ENCODE measurements at places on chromosomes 2 and 18. TPM values are rescaled to one million over a fixed set of nuclear protein-coding genes. Genes with fewer than 3 reads are reported as not detected.

- DNase-seq: no peak
Measured at GRCh38 chr18:8602040-8602439, 7.2 kb upstream of the RAB12 start.

GRCh38 chr2:191923652-191923997, 76.7 kb upstream of the CAVIN2 start:
- DNase-seq: peak; percentile 73

DNA sequence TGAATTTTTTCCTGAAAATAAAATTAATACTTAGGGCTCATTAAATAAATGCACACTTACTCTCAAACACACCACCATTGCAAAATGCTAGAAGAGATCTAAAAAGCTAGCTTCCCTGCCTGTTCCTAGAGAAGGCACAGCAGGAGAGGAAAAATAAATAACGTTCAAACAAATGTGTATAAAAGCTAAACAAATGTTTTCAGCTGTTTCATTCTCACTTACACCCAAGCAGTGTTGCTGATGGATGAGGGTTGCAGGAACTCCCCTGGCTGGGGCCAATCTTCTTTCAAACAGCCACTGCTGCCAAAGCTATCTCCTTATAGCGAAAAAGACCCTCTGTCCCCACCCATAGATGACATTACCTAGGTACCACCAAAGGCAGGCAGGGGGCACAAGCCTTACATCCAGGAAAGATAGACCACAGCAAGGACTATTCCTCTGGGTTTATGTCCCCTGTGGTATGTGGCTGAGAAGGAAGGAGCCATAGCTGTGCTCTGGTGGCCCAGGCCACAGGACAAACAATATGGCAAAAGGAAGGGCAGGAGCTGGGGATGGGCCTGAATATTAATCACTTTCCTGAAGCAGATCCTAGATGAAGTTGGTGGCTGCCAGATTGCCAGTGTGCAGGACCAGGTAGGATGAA, 214.6 kb downstream of the TTC32 start:
- no peak for DNase-seq

DNA sequence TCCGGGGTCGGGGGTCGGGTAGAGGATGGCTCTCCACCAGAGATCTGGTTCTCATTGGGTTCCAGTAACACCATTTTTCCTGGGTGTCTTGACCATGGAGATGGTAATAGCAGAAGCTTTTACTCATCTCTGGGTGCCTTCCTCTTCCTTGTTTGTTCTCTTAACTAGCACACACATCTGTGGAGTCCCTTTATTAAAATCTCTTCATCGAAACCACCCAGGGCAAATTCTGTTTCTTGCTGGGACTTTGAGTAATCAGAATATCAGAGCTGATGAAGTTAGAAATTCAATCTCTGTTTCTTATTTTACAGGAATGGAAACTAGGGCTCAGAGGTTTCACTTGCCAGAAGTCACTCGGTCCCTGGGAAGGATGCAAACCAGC, 15.0 kb upstream of the TRIB2 start:
- DNase-seq: no peak

- DNase-seq: peak; percentile 4
Measured at GRCh38 chr2:138829326-138829919, 49.2 kb upstream of the NXPH2 start.

- DNase-seq: no peak
Measured at GRCh38 chr2:23696752-23697045, 230.2 kb downstream of the ATAD2B start.

GRCh38 chr18:78856569-78857313, 122.9 kb upstream of the SALL3 start:
- no peak for DNase-seq

- DNase-seq: no peak
Measured at GRCh38 chr2:72006188-72006736, 141.4 kb downstream of the CYP26B1 start.

GRCh38 chr2:101380376-101380775, 6.9 kb downstream of the CREG2 start:
- no peak for DNase-seq

- DNase-seq: no peak
Measured at GRCh38 chr18:63374540-63374939, 7.5 kb upstream of the KDSR start.

GRCh38 chr2:28592481-28592880, 96.6 kb downstream of the PLB1 start:
- no peak for DNase-seq

GRCh38 chr2:72849138-72849462, 23.3 kb upstream of the EXOC6B start:
- no peak for DNase-seq

DNA sequence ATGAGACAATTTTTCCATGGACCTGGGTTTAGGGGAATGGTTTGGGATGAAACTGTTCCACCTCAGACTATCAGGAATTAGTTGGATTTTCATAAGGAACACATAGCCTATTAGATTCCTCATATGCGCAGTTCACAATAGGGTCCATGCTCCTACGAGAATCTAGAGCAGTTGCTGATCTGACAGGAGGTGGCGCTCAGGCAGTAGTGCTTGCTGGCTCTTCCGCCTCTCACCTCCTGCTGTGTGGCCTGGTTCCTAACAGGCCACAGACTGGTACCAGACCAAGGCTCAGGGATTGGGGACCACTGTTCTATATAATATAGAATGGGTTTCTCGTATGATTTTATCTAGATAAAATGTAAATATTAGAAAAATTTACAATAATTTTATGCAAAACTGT, 338.7 kb downstream of the CPS1 start:
- DNase-seq: no peak

DNA sequence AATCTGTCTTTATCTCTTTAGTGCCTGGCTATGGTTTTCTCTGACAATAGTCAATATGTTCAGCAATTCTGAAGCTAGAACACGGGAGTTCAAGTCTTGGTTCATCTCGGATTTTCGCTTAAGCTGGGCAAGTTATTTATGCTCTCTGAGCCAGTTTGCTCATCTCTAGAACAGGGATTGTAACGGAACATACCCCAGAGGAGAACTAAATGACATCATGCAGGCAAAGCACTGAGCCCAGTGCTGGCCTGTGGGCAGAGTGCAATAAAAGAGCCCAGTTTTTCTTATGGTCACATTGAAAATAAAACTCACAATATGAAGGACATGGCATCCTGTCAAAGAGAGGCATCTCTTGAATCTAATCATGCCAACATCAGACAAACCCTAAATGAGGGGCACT, 143.9 kb downstream of the ZBTB7C start:
- DNase-seq: no peak

DNA sequence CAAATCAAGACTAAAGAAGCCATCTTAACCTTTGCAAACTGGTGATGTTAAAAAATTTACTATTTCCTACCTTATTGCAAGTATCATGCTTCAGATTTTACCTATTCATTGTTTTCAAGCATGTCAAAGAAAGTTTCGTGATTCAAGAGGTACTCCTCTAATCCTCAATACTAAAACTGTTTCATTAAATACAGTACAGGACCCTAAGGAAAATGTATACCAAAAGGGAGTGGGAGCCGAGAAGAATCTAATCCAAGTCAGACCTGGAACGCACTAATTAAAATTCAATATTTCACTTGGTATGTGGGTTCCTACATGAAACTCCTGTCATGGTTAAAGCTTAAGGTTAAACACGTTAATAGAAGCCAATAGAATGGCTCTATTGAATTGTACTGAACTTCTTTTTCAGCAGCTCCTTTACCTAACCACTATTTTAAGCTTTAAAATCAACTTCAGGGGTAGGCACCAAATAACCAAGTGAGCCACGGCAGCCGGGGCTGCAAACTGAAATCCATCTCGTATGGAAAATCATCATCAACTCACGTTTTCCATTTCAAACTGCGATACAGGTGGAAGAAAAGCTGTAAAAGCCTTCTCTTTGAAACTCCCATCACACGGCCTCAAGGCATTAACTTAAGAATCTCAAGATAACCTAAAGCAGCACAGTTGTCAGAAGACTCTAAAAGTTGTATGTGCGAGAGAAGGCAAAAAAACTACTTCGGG, 188.8 kb downstream of the ZEB2 start:
- peak; percentile 22 for DNase-seq

- no peak for DNase-seq
Measured at GRCh38 chr2:236551471-236552211, 18.0 kb upstream of the ACKR3 start.

GRCh38 chr2:160694221-160694620, 200.6 kb upstream of the RBMS1 start:
- DNase-seq: no peak

DNA sequence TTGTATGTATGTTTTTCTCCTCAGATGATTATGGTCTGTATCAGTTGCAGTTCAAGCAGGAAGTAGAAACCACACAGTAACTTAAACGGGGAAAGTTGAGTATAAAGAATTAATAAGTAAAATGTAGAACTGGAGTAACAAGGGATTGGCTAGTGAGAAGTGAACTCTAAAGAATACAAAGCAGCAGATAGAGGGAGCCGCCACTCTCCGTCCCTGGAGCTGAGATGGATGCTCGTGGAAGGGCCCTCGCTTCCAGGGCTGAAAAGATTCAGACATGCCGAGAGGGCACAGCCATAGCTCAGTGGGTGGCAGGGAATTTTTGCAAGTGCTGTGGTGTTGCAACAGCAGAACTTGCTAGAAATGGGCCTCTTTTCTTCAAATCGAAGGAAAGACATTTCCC, 155.8 kb downstream of the COL6A3 start:
- DNase-seq: no peak

GRCh38 chr2:46779447-46779941, 136.1 kb downstream of the MCFD2 start:
- no peak for DNase-seq

- peak; percentile 1 for DNase-seq
Measured at GRCh38 chr2:206642075-206643025, at the start of gene FAM237A. TSS of gene FAM237A (plus strand) at chr2:206642487. CDS start at chr2:206644237, 1,750 bp downstream.

DNA sequence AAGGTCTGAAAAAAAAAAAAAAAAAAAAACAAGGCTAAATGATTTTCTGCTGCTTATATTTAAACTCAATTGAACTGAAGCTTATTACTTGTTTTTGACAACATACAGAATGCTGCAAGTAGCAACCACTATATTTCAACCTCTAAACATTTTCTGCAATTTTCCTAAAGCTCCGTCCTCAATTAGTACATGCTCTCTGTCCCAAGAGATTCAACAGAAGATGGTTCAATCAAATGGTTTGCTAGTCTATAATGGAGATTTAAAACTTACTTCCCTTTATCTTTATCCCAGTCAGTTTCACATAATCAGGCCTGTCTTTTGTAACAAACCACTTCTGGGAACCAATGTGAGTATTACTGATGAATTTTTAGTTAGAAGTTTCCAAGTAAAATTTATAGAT, 485.1 kb upstream of the CDH7 start:
- no peak for DNase-seq

GRCh38 chr2:69805887-69806286, 23.6 kb upstream of the GMCL1 start:
- no peak for DNase-seq

DNA sequence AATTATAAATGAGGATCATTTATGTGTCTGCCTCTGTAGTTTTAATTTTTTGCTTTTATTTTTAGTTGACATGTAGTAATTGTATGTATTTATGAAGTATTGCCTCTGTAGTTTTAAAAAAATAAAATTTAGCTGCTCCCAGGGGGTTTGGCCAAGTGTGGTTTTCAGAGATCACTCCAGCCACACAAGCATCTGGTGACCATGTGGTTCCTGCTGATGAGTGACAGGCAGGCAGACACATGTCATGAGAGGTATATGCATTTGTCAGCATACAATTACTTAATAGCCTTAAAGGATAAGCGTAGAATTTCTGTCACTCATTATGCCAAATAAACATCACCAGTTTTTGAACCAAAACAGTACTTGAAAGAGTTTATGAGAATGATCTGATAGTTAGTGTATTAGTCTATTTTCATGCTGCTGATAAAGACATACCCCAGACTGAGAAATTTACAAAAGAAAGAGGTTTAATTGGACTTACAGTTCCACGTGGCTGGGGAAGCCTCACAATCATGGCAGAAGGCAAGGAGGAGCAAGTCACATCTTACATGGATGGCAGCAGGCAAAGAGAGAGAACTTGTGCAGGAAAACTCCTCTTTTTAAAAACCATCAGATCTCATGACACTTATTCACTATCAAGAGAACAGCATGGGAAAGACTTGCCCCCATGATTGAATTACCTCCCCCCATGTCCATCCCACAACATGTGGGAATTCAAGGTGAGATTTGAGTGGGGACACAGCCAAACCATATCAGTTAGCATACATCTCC, 29.6 kb downstream of the MREG start:
- no peak for DNase-seq

DNA sequence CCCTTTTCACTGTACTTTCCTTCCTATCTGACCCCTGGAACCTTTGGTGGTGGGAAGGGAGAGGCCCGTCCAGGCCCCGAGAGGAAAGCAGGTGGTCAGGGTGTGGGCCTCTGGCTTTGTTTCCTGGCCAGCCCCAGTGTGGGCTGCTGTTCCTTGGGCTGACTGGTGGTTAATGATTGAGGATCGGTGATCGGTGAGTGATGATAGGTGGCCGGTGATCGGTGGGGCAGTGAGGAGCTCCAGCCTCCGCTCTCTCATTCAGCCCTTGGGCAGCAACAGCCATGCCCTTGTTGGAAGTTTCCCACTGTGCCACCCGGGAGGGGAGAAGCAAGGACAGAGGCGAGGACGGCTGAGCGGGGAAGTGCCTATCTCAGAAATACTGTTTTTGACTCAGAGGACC, 7.3 kb downstream of the ACKR3 start:
- no peak for DNase-seq

- peak; percentile 47 for DNase-seq
Measured at GRCh38 chr2:208373460-208374089, 33.0 kb upstream of the PTH2R start.

DNA sequence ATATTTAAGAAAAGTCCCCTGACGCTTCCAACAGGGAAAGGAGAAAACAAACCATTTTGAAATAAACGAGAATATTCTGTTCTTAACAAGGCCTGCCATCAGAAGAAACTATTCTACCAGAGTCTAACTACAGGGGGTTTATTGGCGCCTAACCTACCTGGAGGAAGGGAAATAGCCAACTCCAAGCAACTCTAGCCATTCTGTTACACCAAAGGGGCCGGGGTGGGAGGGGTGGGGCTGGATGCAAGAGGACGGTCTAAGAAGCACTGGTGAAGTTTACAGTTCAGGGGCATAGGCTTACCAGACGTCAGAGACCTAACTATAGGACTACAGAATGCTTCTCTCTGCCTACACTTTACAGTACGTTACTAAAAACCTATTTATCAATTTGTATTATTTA, 60.5 kb upstream of the GALNT5 start:
- DNase-seq: no peak

GRCh38 chr2:16511041-16511440, 154.6 kb downstream of the CYRIA start:
- no peak for DNase-seq

- DNase-seq: no peak
Measured at GRCh38 chr2:29657674-29658073, 263.7 kb downstream of the ALK start.

- DNase-seq: no peak
Measured at GRCh38 chr18:59810183-59810582, 89.6 kb upstream of the PMAIP1 start.

The KLHL30 gene
- 0.96 TPM for total RNA-seq

The DSG1 gene
- not detected for total RNA-seq

The ARHGEF4 gene
- 5.9 TPM for total RNA-seq

The ABCG5 gene
- 0.14 TPM for total RNA-seq

The OR6B2 gene
- not detected for total RNA-seq

The LRRTM1 gene
- not detected for total RNA-seq

The XIRP2 gene
- not detected for total RNA-seq

The DAW1 gene
- 4.3 TPM for total RNA-seq

The KCNJ3 gene
- not detected for total RNA-seq

The PDE1A gene
- not detected for total RNA-seq

The DSC3 gene
- total RNA-seq: not detected

The MAP3K19 gene
- total RNA-seq: not detected

The MTCL1 gene
- 55.4 TPM for total RNA-seq

The DAPL1 gene
- not detected for total RNA-seq

The DLX1 gene
- 9.6 TPM for total RNA-seq

The PLA2R1 gene
- 1.1 TPM for total RNA-seq

The IL36RN gene
- not detected for total RNA-seq

Measured in Caki2 (cell line).